Small intestine (tissue), 16 donors: ENCODE measurements at places on chromosomes 2 and 18. TPM values are rescaled to one million over a fixed set of nuclear protein-coding genes. Genes with fewer than 3 reads are reported as not detected.

ABCG5 gene
- polyA plus RNA-seq: 2.3 TPM

PCARE gene
- not detected for polyA plus RNA-seq

XIRP2 gene
- 1.1 TPM for polyA plus RNA-seq

BCL2 gene
- 0.89 TPM for polyA plus RNA-seq

CRACDL gene
- polyA plus RNA-seq: 10.3 TPM

PFN4 gene
- not detected for polyA plus RNA-seq
